ENCODE measurements at places on chromosomes 12 and 14.

DNA sequence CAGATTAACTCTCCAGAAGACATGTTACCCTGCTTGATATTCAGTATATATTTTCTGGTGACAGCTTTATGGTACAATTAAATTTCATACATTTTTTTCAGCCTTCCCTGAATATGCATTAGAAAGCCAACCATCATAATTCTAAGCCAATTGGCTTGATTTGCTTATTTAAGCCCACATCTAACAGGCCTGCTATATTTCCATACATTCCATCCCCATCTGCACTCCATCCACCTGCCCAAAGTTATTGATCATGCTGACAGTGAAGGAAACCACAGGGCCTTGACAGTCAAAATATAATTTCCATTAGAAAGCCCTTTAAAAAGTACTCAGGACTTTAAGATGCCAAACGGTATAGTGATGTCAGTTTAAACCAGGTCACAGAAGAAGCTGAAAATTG is 164.3 kb downstream of the GXYLT1 start:
- H3K4me1 ChIP-seq: peaks cover 8% of the 10 kb centered on the region
- no peak overlapping the region for H3K27ac ChIP-seq
- no peak for DNase-seq
- no peaks in the 10 kb centered on the region for H3K27me3 ChIP-seq
- H3K36me3 ChIP-seq: no peaks in the 10 kb centered on the region
- no peak overlapping the region for H3K4me3 ChIP-seq

GRCh38 chr12:46131732-46132469 is 136.9 kb downstream of the SLC38A1 start:
- H3K36me3 ChIP-seq: no peaks in the 10 kb centered on the region
- H3K4me3 ChIP-seq: no peak overlapping the region
- H3K27me3 ChIP-seq: no peaks in the 10 kb centered on the region
- no peak for DNase-seq
- H3K4me1 ChIP-seq: peaks cover 2% of the 10 kb centered on the region

DNA sequence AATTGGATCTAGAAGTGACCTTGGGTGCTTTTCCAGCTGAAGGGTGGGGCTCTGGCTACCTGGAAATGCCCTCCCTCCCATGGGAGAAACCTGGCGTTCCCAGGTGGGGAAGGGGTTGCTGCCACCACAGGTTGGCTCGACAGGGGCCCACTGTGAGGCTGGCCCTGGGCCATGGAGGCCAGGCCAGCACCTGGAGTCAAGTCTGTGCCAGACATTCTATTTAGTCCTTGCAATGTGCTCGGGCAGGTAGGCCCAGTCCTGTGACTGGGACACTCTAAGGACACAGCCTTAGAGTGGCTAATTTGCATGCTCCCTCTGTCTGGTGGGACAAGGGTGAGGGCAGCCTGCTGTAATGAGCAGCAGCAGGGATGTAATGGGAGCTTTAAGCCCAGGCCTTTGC is 11.9 kb downstream of the VRTN start:
- H3K27me3 ChIP-seq: peaks cover 7% of the 10 kb centered on the region
- peaks cover 2% of the 10 kb centered on the region for H3K4me1 ChIP-seq
- no peaks in the 10 kb centered on the region for H3K36me3 ChIP-seq
- DNase-seq: no peak
- H3K4me3 ChIP-seq: no peak overlapping the region
- H3K27ac ChIP-seq: no peak overlapping the region

DNA sequence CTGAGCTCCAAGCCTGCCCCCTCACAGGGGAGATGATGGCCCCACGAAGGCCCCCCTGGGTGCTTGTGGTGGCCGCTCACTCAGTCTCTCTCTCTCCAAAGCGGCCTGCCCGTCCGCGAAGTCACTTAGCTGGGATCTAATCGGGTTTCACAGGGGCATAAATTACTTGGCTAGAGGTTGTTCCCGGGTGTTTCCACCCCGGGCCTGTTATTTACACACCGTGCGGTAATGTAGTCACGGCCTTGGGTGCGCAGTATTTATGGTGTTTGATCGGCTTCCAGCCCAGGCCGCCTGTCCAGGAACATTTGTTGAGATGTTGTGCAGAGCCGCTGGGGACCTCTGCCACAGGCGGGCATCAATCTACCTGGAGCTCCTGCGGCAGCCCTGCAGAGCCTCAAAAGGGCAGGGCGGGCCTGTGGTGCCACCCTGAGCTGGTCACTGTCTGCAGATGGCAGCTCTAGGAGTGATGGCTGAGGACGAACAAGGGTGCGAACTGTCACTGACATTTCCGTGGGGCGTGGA is 91.2 kb downstream of the KIF26A start:
- no peak for DNase-seq
- H3K4me1 ChIP-seq: peaks cover 12% of the 10 kb centered on the region
- H3K27me3 ChIP-seq: peaks cover 6% of the 10 kb centered on the region
- H3K36me3 ChIP-seq: peaks cover under 1% of the 10 kb centered on the region
- no peak overlapping the region for H3K4me3 ChIP-seq

GRCh38 chr14:104169699-104170479 is 31.5 kb downstream of the KIF26A start:
- DNase-seq: no peak
- no peaks in the 10 kb centered on the region for H3K27me3 ChIP-seq
- H3K27ac ChIP-seq: no peak overlapping the region
- peaks cover 5% of the 10 kb centered on the region for H3K4me1 ChIP-seq
- no peak overlapping the region for H3K4me3 ChIP-seq
- no peaks in the 10 kb centered on the region for H3K36me3 ChIP-seq

GRCh38 chr12:2547273-2548044 is 247.3 kb upstream of the FKBP4 start:
- H3K36me3 ChIP-seq: no peaks in the 10 kb centered on the region
- no peak for DNase-seq

GRCh38 chr12:14238221-14238792 is 127.2 kb upstream of the ATF7IP start:
- peaks cover 4% of the 10 kb centered on the region for H3K27me3 ChIP-seq
- H3K4me1 ChIP-seq: peaks cover 17% of the 10 kb centered on the region
- no peak overlapping the region for H3K27ac ChIP-seq

GRCh38 chr14:61266891-61267740 is 14.0 kb downstream of the TMEM30B start:
- H3K36me3 ChIP-seq: no peaks in the 10 kb centered on the region
- H3K27me3 ChIP-seq: peaks cover 2% of the 10 kb centered on the region
- no peak for DNase-seq
- no peak overlapping the region for H3K27ac ChIP-seq
- no peak overlapping the region for H3K4me3 ChIP-seq

DNA sequence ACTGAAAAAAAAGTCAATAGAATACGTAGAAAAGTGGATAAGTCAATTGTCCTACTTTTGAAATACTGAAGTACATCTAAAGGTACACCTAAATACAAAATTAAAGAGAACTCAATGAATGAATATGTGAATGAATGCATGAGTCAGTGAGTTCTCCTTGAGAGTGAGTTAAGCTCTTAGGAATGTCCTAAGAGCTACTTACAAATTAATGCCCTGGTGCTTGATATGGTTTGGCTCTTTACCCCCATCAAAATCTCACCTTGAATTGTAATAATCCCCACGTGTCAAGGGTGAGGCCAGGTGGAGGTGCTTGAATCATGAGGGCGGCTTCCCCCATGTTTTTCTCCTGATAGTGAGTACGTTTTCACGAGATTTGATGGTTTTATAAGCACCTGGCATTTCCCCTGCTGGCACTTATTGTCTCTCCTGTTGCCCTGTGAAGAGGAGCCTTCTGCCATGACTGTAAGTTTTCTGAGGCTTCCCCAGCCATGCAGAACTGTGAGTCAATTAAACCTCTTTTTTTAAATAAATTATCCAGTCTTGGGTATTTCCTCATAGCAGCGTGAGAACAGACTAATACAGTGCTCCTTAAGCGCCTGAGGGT is 192.2 kb upstream of the ARHGAP5 start:
- no peak for DNase-seq
- H3K4me3 ChIP-seq: no peak overlapping the region
- H3K4me1 ChIP-seq: no peaks in the 10 kb centered on the region
- H3K27me3 ChIP-seq: no peaks in the 10 kb centered on the region

Measured in glutamatergic neuron (in vitro differentiated cells).